Activated CD8-positive, alpha-beta memory T cell treated with anti-CD3 and anti-CD28 coated beads, Interleukin-2, amount 50 U/mL, for 4 hours (primary cell): ENCODE measurements at places on chromosomes 11 and 22.

- DNase-seq, result no peak
Observed at GRCh38 chr11:117055469-117055868, 42.8 kb downstream of the SIK3 start.

GRCh38 chr11:33064033-33064825, 24.9 kb downstream of the TCP11L1 start:
- DNase-seq, result no peak

GRCh38 chr11:45913514-45913913, 4.2 kb downstream of the PEX16 start:
- no peak for DNase-seq

DNA sequence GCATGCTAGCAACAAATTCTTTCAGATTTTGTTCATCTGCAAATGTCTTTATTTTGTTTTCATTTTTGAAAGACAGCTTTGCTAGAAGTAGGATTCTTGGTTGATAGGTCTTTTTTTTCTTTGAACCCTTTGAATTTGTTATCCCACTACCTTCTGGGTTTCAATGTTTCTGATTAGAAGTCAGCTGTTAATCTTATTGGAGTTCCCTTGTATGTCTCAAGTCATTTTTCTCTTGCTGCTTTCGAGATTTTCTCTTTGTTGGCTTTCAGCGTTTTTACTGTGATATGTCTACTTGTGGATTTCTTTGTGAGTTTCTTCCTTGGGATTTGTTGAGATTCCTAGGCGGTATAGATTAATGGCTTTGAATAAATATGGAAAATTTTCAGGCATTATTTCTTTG, 27.2 kb upstream of the MS4A8 start:
- DNase-seq, result no peak

DNA sequence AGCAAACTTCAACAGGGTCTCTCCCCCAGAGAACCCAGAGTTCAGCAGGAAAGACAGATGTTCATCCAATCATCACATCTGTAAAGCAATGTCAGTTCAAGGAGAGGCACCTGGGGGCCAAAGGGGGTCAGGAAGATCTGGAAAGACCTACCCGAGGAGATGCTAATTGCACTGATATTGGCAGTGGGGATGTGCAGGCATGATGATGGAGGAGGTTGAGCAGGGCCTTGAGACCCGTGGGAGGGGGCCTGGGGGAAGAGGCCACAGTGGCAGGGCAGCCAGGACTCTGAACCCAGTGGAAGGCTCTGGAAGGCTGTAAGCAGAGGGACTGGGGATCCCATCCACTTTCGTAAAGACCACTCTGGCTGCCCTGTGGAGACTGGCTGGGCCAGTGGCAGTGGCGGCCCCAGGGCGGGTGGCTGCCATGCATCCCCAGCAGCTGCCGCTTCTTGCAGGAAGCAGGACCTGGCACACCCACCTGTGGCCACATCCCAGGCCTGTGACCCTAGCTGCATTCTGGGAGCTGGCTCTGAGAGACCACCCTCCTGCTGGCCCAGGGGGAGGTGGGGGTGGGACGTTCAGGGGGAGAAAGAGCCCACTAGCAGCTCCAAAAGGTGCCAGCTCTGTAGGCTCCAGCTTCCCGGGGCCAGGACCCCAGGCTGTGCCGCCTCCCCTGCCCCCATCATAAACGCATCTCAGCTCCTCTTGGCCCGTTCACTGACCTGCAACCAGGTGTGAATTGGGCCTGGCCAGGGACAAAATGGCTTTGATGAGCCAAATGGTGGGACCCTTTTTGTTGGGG, 59.9 kb upstream of the FGF3 start:
- peak; percentile 8 for DNase-seq

DNA sequence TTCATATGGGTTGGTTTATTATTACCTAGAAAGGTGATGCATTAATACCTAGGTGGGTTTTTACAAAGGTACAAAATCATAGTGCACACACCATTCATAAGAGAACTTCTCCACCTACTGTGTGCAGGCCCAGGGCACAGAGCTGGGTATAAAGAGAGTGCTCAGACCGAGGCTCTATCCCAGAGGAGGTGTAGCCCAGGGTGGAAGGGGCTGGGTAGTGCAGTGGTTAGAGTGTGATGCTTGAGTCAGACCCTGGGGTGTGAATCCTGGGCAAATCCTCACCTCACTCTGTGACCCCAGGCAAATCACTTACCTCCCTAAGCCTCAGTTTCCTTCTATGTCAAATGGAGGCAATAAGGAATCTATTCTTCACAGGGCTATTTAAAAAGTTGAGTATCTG, 32.2 kb downstream of the PARVG start:
- DNase-seq, result no peak

GRCh38 chr11:118462178-118462577, 25.9 kb downstream of the KMT2A start:
- DNase-seq, result no peak
